ENCODE measurements at places on chromosomes 12 and 14.

DNA sequence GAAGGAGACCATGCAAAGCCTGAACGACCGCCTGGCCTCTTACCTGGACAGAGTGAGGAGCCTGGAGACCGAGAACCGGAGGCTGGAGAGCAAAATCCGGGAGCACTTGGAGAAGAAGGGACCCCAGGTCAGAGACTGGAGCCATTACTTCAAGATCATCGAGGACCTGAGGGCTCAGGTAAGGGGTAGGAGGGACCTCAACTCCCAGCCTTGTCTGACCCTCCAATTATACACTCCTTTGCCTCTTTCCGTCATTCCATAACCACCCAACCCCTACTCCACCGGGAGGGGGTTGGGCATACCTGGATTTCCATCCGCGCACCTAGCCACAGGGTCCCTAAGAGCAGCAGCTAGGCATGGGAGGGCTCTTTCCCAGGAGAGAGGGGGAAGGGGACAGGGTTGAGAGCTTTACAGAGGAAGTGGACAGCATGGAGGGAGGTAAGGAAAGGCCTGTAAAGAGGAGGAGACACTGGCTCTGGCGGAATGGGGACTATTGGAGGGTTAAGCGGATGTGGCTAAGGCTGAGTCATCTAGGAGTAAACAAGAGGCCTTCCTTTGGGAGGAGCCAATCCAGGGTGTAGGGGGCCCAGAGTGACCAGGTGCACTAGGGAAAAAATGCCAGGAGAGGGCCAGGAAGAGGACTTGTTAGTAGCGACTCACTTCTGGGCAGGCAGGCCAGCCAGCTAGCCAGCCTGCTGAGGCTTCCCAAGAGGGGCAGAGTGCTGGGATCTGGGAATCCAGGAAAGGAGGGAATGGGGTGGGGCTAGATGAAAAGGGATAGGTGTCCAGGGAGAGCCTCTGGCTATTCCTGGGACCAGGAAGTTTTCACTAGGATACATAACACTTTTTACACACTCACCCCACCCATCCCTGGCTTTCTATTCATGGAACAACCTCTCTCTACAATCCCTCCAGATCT is 754 bp downstream of the KRT18 start:
- no peak for DNase-seq

GRCh38 chr12:27425306-27425705 is 21.2 kb upstream of the SMCO2 start:
- DNase-seq = no peak

DNA sequence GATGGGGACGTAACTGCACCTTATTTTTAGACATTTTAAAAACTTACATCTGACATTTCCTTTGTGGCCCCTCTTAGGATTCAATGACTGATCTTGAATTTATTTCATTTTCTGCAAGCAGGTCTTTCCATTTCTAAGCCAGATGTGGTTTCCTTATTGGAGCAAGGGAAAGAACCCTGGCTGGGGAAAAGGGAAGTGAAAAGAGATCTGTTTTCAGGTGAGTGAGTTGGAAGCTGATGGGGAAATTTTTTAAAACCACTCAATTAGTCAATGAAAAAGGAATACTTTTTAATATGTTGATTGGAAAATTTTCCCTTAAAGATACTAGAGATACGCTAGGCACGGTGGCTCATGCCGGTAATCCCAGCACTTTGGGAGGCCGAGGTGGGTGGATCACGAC is 2.6 kb downstream of the ZNF140 start:
- no peak for DNase-seq

- no peak for DNase-seq
Measured at GRCh38 chr14:72049462-72049861, 117.2 kb downstream of the RGS6 start.

GRCh38 chr12:93813972-93814821 is 137.0 kb downstream of the CRADD start:
- DNase-seq = no peak

- DNase-seq = no peak
Measured at GRCh38 chr14:58587271-58587670, 50.5 kb upstream of the DACT1 start.

GRCh38 chr14:63431466-63431865 is 111.7 kb downstream of the PPP2R5E start:
- no peak for DNase-seq

GRCh38 chr14:49593016-49593415 is 5.7 kb upstream of the LRR1 start:
- no peak for DNase-seq

- DNase-seq = no peak
Measured at GRCh38 chr12:68481181-68481941, 129.3 kb upstream of the RAP1B start.

GRCh38 chr14:73049428-73049827 is 8.9 kb upstream of the RBM25 start:
- DNase-seq = no peak

DNA sequence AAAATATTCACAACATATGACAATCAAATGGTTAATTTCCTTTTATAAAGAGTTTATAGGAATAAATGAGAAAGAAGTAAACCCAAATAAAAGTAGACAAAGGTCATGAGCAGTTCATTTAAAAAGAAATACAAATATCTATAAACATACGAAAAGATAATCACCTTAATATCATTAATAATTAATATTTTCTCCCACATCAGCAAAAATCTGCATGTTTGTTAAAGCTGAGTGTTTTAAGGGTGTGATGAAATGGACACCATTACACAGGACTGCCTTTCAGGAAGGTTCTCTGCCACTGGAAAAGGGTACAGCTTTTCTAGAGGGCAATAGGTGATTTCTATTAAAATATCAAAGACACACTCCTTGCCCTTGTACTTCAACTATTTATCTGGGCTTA is 14.7 kb upstream of the DHRS4 start:
- no peak for DNase-seq

- no peak for DNase-seq
Measured at GRCh38 chr12:3520168-3520567, 29.2 kb downstream of the PRMT8 start.

DNA sequence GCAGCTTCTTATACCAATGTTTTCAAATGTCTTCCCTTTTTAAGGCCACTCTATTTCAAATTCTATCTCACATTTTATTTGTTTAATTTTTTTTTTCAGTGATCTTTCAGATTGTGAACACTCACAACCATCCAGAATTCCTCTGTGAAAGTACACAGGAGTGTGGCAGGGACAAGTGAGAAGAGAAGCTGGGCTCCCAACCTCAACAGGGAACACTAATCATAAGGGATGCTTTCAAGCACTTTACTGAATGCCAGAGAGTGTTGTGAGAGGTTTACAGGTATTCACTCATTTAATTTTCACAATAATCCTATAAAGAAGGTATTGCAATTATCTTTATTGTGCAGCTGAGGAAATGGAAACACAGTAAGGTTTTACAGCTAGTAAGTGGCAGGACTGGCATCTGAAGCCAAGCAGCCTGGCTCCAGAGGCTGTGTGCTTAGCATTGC is 60.1 kb upstream of the PYGL start:
- no peak for DNase-seq

- no peak for DNase-seq
Measured at GRCh38 chr12:53485955-53486735, 13.1 kb downstream of the MAP3K12 start.

DNA sequence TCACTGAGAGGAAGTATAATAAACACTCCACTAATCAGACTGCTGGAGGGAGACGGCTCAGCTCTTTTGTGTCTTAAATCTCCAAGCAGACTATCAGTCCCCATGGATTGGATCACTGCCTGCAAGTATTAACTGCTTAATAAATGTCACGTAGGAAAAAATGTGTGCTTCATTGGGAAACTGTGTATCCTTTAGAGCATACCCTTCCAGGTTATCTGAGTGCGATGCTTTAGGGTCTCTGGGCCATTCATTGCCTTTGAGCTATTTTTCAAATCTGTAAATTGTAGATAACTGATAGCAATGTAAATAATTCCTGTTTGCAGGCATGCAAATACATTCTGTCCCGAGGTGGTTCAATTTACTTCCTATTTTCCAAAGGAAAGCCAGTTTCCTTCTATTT is 45.0 kb upstream of the VASH1 start:
- no peak for DNase-seq

GRCh38 chr12:130226126-130226525 is 63.9 kb downstream of the FZD10 start:
- DNase-seq = no peak

DNA sequence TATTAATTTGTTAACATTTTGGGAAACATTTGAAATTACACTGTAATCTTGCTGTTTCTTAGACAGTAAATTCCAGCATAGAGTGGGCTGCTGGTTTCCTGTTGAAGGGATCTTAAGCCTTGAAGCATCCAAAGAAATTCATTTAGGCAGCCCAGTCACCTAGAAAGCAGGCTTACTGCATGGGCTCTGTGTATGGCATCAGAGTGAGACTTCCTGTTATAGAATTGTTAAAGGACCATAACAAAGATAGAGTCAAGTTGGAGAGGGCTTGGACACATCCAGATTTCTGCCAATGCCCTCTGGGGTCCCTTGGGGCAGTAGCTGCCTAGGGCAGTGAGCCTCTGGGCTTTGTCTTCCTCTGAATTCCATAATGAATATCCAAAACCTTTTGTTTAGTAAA is 149.2 kb downstream of the DYRK2 start:
- DNase-seq = no peak

- DNase-seq = no peak
Measured at GRCh38 chr12:78566456-78566855, 298.1 kb upstream of the SYT1 start.

DNA sequence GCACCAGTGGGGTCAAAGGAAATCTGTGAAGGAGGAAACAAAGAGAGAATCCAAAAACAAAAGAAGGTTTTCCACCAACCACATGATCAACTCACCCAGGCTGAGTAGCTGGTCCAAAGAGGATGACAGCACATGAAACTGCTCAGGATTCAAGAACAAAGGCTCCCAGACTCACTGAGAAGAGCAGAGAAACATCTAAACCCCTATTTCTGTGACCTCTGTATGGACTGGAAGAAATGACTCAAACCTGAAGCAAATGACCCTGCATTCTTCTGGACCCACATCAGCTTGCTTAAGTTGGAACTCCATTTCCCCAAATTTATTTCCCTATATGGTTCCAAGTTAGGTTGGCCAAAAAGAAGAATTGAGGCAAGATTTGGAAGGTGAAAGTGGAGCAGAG is 26.3 kb downstream of the TC2N start:
- DNase-seq = no peak

DNA sequence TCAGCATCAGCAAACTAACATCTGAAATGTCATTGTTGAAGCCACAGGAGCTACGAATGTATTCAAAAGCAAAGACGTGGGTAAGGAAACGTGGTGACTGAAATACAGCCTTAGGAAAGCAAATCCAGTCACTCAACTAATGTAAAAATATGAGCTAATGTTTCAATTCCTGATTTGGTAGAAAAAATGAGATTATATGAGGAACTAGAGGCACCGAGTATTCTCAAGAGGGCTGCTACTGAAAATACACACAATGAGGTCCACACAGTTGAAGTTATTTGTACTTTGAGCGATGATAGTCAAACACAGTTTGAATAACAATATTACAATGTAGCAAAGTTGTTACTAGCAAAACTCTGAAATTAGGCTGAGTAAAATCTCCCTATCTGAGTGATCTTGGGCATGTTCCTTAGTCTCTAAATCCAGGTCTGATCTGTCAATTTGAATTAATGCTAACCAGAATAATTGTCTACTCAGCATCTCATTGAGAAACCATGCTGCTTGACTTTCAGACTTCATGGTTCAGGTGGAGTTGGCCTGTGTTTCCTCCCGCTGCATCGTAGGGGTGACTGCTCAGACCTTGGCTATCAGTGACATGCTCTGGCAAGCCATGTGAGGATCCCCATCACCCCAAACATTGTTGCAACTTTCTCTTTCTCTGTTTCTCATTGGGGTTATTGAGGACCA is 467.1 kb upstream of the SOX5 start:
- no peak for DNase-seq

- no peak for DNase-seq
Measured at GRCh38 chr12:68028647-68029046, 39.4 kb downstream of the IFNG-AS1 start.

DNA sequence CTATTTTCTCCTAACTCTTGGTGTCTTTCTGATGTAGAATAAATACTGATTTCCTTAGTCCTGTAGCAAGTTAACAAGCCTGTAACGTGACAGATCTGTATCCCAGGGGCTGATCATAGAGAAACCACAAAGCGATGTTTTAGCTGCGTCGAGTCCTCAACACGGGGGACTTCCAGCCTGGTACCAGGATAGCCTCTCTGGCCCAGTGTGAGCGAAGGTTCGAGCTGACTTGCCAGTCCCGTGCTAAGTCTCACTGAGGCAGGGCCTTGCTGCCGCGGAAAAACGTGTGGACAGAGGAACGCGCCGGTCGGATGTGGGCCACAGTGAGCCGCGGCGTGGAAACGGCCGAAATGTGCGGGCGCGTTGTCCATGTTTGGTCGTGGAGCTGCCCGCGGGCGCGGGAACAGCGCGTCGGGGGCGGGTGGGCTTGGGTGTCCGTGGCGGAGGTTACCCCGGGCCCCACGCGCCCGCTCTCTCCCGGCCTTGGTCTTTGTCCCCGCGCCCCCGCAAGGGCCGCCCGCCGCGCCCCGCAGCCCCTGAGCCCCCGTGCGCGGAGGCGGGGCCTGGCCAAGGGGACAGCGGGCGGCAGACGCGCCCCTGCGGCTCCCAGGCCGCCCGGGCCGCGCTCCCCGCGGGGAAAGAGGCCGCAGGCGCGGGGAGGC is 531 bp upstream of the EML1 start:
- peak; percentile 58 for DNase-seq

GRCh38 chr12:121968876-121969275 is 50.5 kb downstream of the CFAP251 start:
- DNase-seq = no peak

GRCh38 chr12:100201604-100202423 is 1.2 kb downstream of the ACTR6 start:
- no peak for DNase-seq

DNA sequence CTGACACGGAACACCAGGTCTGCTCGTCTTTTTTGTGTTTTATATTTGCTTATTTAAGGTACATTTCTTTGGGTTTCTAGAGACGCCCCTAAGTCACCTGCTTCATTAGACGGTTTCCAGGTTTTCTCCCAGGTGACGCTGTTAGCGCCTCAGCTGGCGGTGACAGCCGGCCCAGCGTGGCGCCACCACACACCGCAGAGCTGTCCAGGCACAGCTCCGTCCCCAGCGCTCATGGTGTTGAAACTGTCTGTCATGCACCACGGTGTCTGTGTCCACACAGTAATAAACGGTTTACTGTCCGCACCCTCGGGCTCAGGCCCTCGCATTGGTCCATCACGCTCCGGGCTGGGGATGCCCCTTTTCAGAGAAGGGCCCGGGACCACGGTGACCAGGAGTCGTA is 15.5 kb downstream of the DEGS2 start:
- DNase-seq = no peak

- no peak for DNase-seq
Measured at GRCh38 chr14:96309896-96310330, 53.2 kb downstream of the ATG2B start.

DNA sequence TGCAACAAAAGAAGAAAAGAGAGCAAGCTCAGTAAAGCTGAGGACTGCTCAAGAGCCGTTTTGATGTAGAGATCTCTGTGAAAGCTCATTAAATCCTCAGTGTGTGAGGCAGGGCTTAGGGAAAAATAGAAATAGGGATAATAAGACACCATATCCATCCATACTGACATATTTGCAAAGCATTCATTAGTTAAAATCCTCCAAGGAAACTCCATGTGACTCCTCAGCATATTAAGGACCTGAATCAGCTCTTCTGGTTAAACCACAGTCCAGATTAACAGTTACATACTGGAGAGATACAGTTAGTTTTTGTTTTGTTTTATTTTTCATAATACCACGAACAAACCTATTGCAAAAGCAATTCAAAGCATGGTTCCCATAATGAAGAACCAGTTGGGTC is 288.2 kb downstream of the PAWR start:
- no peak for DNase-seq

GRCh38 chr14:100085462-100085861 is 20.2 kb downstream of the EVL start:
- DNase-seq = no peak

- DNase-seq = no peak
Measured at GRCh38 chr12:95224202-95225170, 6.9 kb downstream of the VEZT start.

All from caudate nucleus (tissue), 63 donors.